WERI-Rb-1 (cell line): ENCODE measurements at places on chromosomes 7 and 10.
A peak's percentile ranks its signal among the peaks of the same experiment; 100 is the strongest.

- no peak for DNase-seq
These were observed 8.3 kb upstream of the ATP6V1F start for GRCh38 chr7:128854396-128854795.

GRCh38 chr7:40418983-40419382 lies 284.2 kb downstream of the SUGCT start:
- no peak for DNase-seq

DNA sequence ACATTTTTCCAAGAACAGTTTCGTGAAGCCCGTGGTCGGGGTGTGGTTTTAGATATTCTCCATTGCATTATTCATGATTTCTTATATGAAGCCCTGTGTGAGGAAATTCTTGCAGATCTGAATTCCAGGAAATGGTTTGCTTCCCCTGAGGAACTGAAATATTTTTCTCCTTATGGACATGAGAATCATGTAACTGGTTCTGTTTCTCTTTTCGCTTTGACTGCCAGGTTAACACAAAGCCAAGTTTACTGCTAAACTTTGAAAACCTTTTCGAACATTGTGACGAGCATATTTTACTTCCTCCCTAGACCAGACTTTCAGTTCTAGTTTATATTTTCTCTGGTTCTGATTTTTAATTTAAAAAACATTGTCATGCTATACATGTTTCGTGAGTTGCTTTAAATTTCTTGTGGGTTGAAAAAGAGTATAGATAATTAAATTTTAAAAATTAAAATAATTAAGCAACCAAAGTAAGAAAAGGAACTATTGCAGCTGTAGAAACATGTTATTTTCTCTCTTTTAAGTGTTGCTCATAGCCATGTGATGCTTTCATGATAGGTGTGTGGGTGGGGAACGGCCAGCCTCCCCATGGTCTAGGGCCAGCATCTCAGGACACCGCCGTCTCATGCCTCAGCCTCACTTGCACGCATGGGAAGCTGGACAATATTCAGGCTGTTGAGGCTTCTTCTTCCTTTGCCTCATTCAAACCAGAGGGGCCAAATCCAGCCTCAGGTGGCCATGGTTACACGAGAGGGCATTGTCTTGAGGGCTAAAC lies 97.1 kb downstream of the CREB5 start:
- no peak for DNase-seq

DNA sequence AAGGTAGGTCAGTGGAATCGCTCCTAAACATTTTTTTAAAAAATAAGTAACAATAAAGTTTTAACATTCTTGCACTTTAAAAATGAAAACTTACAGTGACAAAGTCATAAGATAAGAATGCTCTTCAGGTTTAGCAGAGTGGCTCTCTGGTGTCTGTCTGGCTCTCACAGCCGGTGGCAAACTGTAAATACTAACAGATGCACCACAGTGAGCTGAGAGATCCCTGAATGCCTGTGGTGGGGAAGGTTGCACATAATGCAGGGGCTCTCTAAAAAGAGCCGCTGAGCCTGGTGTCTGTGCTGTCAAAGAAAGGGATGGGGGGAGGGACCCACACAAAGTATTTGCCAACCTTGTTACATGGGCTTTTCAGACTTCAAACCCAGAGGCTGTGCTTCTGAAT lies 498.3 kb downstream of the CCSER2 start:
- no peak for DNase-seq

DNA sequence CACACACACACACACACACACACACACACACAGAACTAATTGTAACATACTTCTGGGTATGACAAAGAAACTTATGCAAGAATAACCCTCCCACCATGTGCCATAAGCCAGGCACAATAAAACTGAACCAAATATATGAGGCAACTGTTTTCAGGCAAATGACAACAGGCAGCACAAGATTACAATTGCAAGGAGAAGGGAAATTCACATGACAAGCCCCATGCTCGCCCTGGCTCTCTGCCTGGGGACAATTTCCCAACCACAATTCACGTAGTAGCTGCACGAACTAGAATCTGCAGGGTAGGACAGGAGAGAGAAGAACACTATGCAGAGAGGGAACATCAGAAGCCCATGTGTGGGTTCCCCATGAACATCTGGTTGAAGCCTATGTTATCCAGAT lies 143.3 kb downstream of the CALN1 start:
- no peak for DNase-seq

GRCh38 chr10:58299580-58299979 lies 30.6 kb downstream of the CISD1 start:
- peak; percentile 66 for DNase-seq

DNA sequence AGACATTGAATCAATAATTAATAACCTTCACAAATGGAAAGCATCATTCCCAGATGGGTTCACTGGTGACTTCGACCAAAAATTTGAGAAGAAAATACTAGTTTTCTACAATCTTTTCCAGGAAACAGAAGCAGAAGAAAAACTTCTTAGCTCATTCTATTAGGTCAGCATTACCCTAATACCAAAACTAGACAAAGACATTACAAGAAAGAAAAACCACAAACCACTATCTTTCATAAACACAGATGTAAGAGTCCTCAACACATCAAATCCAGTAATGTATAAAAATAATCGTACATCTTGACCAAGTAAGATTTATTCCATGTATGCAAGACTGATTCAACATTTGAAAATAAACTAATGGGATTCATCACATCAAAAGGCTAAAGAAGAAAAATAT lies 64.0 kb upstream of the CDK1 start:
- no peak for DNase-seq

- no peak for DNase-seq
These were observed 110.6 kb downstream of the KCNMA1 start for GRCh38 chr10:77526868-77527617.
